ENCODE measurements at places on chromosomes 4 and X. TPM values are rescaled to one million over a fixed set of nuclear protein-coding genes. Genes with fewer than 3 reads are reported as not detected.
A peak's percentile ranks its signal among the peaks of the same experiment; 100 is the strongest.

DNA sequence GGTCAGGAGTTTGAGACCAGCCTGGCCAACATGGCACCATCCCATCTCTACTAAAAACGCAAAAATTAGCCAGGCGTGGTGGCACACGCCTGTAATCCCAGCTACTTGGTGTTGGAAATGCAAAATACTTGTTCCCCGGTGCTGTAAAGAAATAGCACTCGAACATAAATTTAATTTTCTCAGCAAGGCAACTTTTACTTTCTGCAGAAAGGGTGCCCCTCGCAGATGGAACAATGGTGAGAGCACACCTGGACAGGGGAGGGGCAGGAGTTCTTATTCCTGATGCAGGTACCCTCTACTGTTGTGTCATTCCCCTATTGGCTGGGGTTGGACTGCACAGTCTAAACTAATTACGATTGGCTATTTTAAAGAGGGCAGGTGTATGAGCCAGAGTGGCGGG lies 139.7 kb downstream of the FHIP1A start:
- H3K36me3 ChIP-seq, result no peaks in the 10 kb centered on the region
- no peak overlapping the region for H3K27ac ChIP-seq
- no peak for DNase-seq
- H3K27me3 ChIP-seq, result no peaks in the 10 kb centered on the region

GRCh38 chr4:20418861-20419451 lies 167.3 kb downstream of the SLIT2 start:
- H3K27me3 ChIP-seq, result no peaks in the 10 kb centered on the region
- no peak overlapping the region for H3K4me3 ChIP-seq
- no peak for DNase-seq
- no peaks in the 10 kb centered on the region for H3K4me1 ChIP-seq
- no peaks in the 10 kb centered on the region for H3K36me3 ChIP-seq

Gene DMD
- 24.0 TPM for total RNA-seq

DNA sequence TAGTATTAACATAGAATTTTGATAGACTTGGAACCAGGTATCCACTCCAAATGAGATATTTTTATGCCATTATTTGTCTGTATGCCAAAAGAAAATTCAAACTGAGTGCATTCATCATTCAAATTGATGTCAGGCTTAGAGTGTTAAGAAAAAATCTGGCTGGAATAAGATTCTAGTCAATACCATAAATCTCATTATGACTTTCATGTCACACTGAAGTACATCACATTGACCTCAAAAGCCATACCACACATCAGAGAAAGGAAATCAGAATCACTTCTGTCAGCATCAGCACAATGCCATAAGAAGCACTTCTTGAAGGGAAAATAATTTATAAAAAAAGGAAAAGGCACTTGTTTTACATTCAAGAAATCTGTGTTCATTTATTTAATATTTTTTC lies 119.0 kb upstream of the BMP3 start:
- H3K27ac ChIP-seq, result no peak overlapping the region
- H3K36me3 ChIP-seq, result no peaks in the 10 kb centered on the region
- no peaks in the 10 kb centered on the region for H3K4me1 ChIP-seq
- no peak overlapping the region for H3K4me3 ChIP-seq
- no peak for DNase-seq

- H3K27ac ChIP-seq, result peak overlapping the region; percentile 30
- H3K4me1 ChIP-seq, result peaks cover 47% of the 10 kb centered on the region
- H3K4me3 ChIP-seq, result peak overlapping the region; percentile 26
- no peaks in the 10 kb centered on the region for H3K36me3 ChIP-seq
Measured at GRCh38 chr4:54229631-54230483, 764 bp downstream of the PDGFRA start.

DNA sequence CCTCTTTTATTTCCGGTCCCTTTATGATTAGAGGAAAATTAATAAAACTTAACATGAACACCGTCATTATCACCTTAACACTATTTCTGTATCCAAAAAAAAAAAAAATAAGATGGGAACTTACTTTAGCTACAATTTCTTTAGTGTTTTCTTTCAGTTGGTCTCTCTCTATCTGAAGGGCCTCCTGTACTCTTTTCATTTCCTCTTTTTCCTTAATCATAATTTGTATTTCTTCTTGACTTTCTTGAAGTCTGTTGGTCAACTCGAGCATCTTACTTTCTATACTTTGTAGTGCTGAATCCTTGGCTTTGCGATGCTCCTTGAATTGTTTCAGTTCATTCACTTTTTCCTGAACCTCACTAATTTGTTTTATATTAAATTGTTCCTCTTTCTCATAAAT lies 45.3 kb upstream of the BDH2 start:
- H3K27me3 ChIP-seq, result no peaks in the 10 kb centered on the region
- no peak overlapping the region for H3K4me3 ChIP-seq
- DNase-seq, result no peak
- no peaks in the 10 kb centered on the region for H3K4me1 ChIP-seq
- H3K36me3 ChIP-seq, result no peaks in the 10 kb centered on the region

Gene PPP2R2C
- not detected for total RNA-seq

- DNase-seq, result peak; percentile 99
- no peaks in the 10 kb centered on the region for H3K27me3 ChIP-seq
- H3K27ac ChIP-seq, result peak overlapping the region; percentile 65
- no peaks in the 10 kb centered on the region for H3K36me3 ChIP-seq
Measured at GRCh38 chr4:1082215-1083182, 30.9 kb downstream of the RNF212 start.

DNA sequence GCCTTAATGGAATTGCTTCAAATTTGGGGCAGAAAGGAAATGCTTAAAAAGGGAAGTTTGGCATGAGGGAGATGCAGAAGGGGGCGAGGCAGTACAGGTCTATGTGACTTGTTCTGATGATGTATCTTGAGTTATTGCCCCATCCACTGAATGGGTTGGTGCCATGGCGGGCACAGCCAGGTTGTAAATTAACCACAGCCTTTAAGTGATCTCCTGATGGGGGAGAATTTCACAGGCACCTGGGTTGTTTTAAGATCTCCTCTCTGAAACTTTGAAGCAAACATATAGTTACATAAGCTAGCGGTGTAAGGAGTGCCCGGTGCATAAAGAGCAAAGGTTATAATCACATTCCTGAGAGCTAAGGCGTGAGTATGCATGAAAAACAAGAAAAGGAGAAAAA lies 37.0 kb downstream of the NPY5R start:
- H3K36me3 ChIP-seq, result no peaks in the 10 kb centered on the region
- DNase-seq, result no peak
- H3K4me3 ChIP-seq, result no peak overlapping the region

DNA sequence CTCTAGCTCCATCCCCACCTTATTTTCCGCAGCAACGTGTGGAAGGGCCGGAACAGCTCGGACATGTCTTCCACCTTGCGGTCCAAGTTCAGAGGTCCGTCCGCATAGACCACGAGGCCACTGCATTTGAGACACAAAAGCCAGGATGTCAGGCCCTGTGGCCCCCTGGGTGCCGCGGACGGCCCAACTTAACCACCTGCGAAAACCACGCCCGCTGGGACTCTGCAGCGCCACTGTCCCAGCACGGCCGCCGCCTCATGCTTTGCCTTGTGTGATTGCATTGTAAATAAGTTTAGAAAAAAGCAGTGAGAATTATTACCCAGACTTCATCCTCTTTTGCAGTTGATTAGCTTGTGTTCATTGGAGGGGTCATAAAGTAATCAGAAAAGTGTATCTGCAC lies 58.2 kb upstream of the MXD4 start:
- no peak overlapping the region for H3K4me3 ChIP-seq
- DNase-seq, result no peak
- no peaks in the 10 kb centered on the region for H3K4me1 ChIP-seq
- H3K27me3 ChIP-seq, result no peaks in the 10 kb centered on the region

DNA sequence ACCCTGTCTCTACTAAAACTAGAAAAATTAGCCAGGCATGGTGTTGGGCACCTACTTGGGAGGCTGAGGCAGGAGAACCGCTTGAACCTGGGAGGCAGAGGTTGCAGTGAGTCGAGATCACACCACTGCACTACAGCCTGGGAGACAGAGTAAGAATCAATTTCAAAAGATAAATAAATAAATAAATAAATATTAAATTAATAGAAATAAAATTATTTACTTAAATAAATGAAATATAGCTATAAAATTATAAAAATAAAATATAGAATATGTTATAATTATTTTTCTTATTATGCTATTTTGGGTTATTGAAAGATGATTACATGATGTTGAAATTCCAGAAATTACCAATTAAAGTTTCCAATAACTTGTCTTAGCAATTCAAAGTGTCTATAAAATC lies 1029.8 kb upstream of the AGA start:
- no peak for DNase-seq
- H3K4me3 ChIP-seq, result no peak overlapping the region
- no peaks in the 10 kb centered on the region for H3K36me3 ChIP-seq
- no peaks in the 10 kb centered on the region for H3K4me1 ChIP-seq
- no peak overlapping the region for H3K27ac ChIP-seq
- no peaks in the 10 kb centered on the region for H3K27me3 ChIP-seq

Gene CENPVL3
- not detected for total RNA-seq

DNA sequence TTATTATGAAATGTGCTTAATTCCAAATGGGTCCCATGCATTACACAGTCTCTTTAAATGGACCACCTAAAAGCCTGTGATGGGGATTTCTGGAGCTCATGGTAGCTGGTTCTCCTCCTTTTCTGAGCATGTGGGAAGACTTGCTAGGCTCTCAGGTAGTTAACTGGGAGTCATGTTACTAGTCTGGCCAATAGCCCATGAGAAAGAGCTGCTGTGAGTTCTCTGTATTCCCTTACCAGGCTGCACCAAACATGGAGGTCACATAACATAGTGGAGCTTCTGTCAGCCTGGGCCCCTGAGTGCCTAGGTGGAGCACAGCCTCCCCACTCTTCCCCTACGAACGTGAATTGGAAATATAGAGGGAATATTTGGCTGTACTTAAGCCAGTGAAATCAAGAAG lies 198.4 kb downstream of the MAML3 start:
- H3K4me3 ChIP-seq, result no peak overlapping the region
- H3K27ac ChIP-seq, result no peak overlapping the region
- peaks cover 24% of the 10 kb centered on the region for H3K4me1 ChIP-seq
- no peaks in the 10 kb centered on the region for H3K27me3 ChIP-seq
- no peaks in the 10 kb centered on the region for H3K36me3 ChIP-seq

Gene ZCCHC18
- total RNA-seq, result 0.67 TPM

Gene LEF1
- 4.9 TPM for total RNA-seq

- H3K27me3 ChIP-seq, result no peaks in the 10 kb centered on the region
- H3K36me3 ChIP-seq, result no peaks in the 10 kb centered on the region
- H3K4me1 ChIP-seq, result peaks cover 10% of the 10 kb centered on the region
- DNase-seq, result no peak
- no peak overlapping the region for H3K27ac ChIP-seq
Measured at GRCh38 chrX:68842351-68842750, 13.5 kb downstream of the EFNB1 start.

Gene AR
- total RNA-seq, result 10.9 TPM

Gene CXCL13
- total RNA-seq, result not detected

GRCh38 chrX:137234651-137235402 lies 201.0 kb upstream of the GPR101 start:
- H3K36me3 ChIP-seq, result no peaks in the 10 kb centered on the region
- no peaks in the 10 kb centered on the region for H3K27me3 ChIP-seq
- H3K4me1 ChIP-seq, result no peaks in the 10 kb centered on the region
- no peak for DNase-seq
- no peak overlapping the region for H3K4me3 ChIP-seq

Gene QRFPR
- not detected for total RNA-seq

Gene CXCL1
- not detected for total RNA-seq

- H3K4me1 ChIP-seq, result no peaks in the 10 kb centered on the region
- no peak for DNase-seq
- H3K36me3 ChIP-seq, result no peaks in the 10 kb centered on the region
Measured at GRCh38 chr4:183588169-183588675, 70.8 kb downstream of the RWDD4 start.

Data from thyroid gland (tissue), 4 donors.